ENCODE measurements at places on chromosomes 3 and 15.

DNA sequence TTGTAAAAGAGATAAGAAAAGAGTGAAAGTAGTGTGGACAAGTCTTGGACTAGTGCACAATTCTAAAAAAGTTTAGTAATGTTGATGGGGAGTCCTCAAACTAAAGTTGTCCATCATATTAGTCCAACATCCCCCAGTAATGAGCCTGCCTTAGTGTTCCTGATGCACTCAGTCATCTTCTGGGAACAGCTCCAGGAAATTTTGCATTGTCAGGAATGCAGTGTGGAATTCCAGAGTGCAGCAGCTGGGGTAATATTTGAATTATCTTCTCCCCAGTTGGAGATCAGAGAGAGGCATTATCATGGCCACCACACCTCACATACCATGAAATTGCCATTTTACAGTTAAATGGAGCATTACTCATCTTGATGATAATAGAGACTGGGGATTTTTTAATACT lies 528.8 kb upstream of the NAALADL2 start:
- H3K27me3 ChIP-seq: no peaks in the 10 kb centered on the region
- H3K4me3 ChIP-seq: no peak overlapping the region
- no peaks in the 10 kb centered on the region for H3K36me3 ChIP-seq
- no peak for DNase-seq
- H3K4me1 ChIP-seq: no peaks in the 10 kb centered on the region

- no peak for DNase-seq
- no peak overlapping the region for H3K4me3 ChIP-seq
- H3K27me3 ChIP-seq: no peaks in the 10 kb centered on the region
- H3K27ac ChIP-seq: no peak overlapping the region
- H3K36me3 ChIP-seq: no peaks in the 10 kb centered on the region
Observed at GRCh38 chr3:138043266-138044029, 33.5 kb downstream of the CLDN18 start.

- DNase-seq: no peak
- H3K27ac ChIP-seq: no peak overlapping the region
- no peaks in the 10 kb centered on the region for H3K36me3 ChIP-seq
- no peak overlapping the region for H3K4me3 ChIP-seq
- H3K4me1 ChIP-seq: no peaks in the 10 kb centered on the region
Observed at GRCh38 chr15:51195459-51195858, 100.8 kb upstream of the TNFAIP8L3 start.

- H3K27me3 ChIP-seq: no peaks in the 10 kb centered on the region
- H3K36me3 ChIP-seq: no peaks in the 10 kb centered on the region
- H3K27ac ChIP-seq: no peak overlapping the region
- DNase-seq: no peak
- no peak overlapping the region for H3K4me3 ChIP-seq
- no peaks in the 10 kb centered on the region for H3K4me1 ChIP-seq
Observed at GRCh38 chr3:53261712-53262111, 5.9 kb upstream of the TKT start.

- H3K36me3 ChIP-seq: no peaks in the 10 kb centered on the region
- no peaks in the 10 kb centered on the region for H3K27me3 ChIP-seq
- H3K4me1 ChIP-seq: no peaks in the 10 kb centered on the region
- H3K27ac ChIP-seq: no peak overlapping the region
Observed at GRCh38 chr15:29135309-29135657, 134.3 kb downstream of the NSMCE3 start.

GRCh38 chr3:129598000-129598381 lies 8.5 kb downstream of the PLXND1 start:
- no peaks in the 10 kb centered on the region for H3K27me3 ChIP-seq
- H3K4me1 ChIP-seq: no peaks in the 10 kb centered on the region
- no peak for DNase-seq
- H3K36me3 ChIP-seq: no peaks in the 10 kb centered on the region
- no peak overlapping the region for H3K27ac ChIP-seq
- no peak overlapping the region for H3K4me3 ChIP-seq

DNA sequence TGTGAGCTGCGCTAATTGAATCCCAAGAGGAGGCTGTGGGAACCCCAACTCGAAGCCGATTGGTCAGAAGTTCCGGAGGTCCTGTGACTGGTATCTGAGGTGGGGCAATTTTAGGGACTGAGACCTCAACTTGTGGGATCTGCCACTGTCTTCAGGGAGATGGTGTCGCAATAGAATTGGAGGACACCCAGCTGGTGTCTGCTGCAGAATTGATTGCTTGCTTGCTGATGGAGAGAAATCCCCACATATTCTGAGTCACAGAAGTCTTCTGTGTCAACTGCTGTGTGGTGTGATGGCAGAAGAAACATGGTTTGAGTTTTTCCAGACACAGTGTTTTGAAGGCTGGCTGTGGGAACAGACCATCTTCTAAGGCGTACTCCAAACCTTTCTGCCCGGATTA lies 99.7 kb upstream of the PLXNA1 start:
- no peaks in the 10 kb centered on the region for H3K4me1 ChIP-seq
- no peaks in the 10 kb centered on the region for H3K27me3 ChIP-seq
- no peak overlapping the region for H3K27ac ChIP-seq
- H3K36me3 ChIP-seq: no peaks in the 10 kb centered on the region
- no peak for DNase-seq
- no peak overlapping the region for H3K4me3 ChIP-seq

- no peak for DNase-seq
- no peak overlapping the region for H3K27ac ChIP-seq
- H3K4me1 ChIP-seq: peaks cover 44% of the 10 kb centered on the region
- H3K36me3 ChIP-seq: peaks cover 62% of the 10 kb centered on the region
Observed at GRCh38 chr3:128112357-128112968, 11.1 kb downstream of the RUVBL1 start.

- DNase-seq: no peak
- no peak overlapping the region for H3K4me3 ChIP-seq
- no peak overlapping the region for H3K27ac ChIP-seq
- no peaks in the 10 kb centered on the region for H3K4me1 ChIP-seq
- H3K27me3 ChIP-seq: no peaks in the 10 kb centered on the region
Observed at GRCh38 chr15:60382773-60383674, 14.8 kb downstream of the ANXA2 start.

DNA sequence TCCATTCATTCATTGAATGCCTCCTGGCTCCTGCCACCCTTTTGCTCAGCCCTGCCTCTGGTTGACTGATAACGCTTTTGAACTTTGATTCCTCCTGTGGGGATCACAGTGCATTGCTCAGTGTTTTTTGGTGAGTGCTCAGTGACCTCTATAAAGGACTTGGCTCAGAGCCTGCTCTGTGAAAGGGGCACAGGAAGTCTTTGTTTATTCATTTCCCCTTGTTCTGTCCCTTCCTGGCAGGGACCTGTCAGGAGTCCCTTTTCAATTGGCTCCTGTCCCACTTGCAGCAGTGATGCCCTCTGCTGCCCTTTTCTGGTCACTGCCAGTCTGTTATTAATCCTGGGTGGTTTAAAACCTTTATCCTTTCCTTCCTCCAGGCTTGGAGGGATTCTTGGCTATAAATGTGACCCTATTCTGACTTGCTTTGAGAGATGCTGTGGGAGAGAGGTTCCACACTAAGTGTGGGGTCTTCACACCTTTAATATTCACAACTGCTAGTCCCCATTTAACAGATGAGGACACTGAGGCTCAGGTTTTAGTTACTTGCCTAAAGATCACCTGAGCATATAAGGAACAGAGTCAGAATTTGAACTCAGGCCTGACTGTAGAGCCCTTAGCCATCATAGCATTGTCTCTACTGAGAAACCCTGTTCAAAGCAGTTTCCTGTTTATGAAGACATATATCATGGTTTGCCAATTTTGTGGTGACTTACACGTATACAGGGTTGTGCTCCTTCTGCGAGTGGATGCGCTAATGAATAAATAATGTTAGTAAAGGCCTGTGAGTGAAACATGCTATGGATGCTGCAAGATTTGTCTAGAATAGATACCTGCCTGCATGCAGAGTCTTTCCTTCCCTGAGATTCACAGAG lies 23.2 kb upstream of the TATDN2 start:
- no peaks in the 10 kb centered on the region for H3K36me3 ChIP-seq
- peak; percentile 85 for DNase-seq
- no peak overlapping the region for H3K4me3 ChIP-seq
- no peak overlapping the region for H3K27ac ChIP-seq
- H3K4me1 ChIP-seq: peaks cover 35% of the 10 kb centered on the region
- H3K27me3 ChIP-seq: no peaks in the 10 kb centered on the region

DNA sequence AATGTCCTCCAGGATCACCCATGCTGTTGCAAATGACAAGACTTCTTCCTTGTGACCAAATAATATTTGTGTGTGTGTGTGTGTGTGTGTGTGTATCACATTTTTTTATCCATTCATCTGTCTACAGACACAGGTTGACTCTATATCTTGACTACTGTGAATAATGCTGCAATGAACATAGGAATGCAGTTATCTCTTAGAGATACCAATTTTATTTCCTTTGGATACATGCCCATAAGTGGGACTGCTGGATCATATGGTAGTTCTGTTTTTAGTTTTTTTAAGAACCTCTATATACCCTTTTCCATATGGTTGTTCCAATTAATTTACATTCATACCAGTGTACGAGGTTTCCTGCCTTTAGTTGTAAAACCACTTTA lies 41.7 kb downstream of the GPR176 start:
- DNase-seq: no peak
- H3K27ac ChIP-seq: no peak overlapping the region
- H3K36me3 ChIP-seq: no peaks in the 10 kb centered on the region
- no peaks in the 10 kb centered on the region for H3K4me1 ChIP-seq
- no peak overlapping the region for H3K4me3 ChIP-seq
